ENCODE measurements at places on chromosomes 3 and 15.

- no peak overlapping the region for H3K27ac ChIP-seq
- no peaks in the 10 kb centered on the region for H3K36me3 ChIP-seq
Measured at GRCh38 chr3:5442786-5443138, 255.3 kb downstream of the EDEM1 start.

DNA sequence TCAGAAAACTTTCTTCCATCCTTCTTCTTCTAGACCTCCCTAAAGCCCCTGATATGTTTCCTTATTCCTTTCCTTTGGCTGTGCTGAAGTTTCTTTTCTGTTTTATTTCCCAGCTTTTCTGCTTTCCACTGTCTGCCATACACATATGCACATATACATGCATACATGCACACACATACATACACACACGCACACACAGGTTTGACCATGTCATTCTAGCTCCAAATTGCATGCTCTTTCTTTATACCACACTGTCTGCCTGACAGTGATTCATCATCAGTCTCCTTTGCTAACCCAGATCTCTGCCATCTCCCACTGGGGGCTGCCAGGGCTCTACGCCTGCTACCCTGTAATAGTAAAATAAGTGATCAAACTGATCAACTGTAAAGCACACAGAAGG, 181.3 kb downstream of the STAC start:
- H3K36me3 ChIP-seq, result no peaks in the 10 kb centered on the region
- H3K4me1 ChIP-seq, result no peaks in the 10 kb centered on the region
- no peaks in the 10 kb centered on the region for H3K27me3 ChIP-seq
- no peak for DNase-seq

- H3K4me1 ChIP-seq, result no peaks in the 10 kb centered on the region
- no peak overlapping the region for H3K4me3 ChIP-seq
- H3K36me3 ChIP-seq, result no peaks in the 10 kb centered on the region
- H3K27ac ChIP-seq, result no peak overlapping the region
- no peaks in the 10 kb centered on the region for H3K27me3 ChIP-seq
Measured at GRCh38 chr3:81132995-81133394, 628.5 kb downstream of the GBE1 start.

DNA sequence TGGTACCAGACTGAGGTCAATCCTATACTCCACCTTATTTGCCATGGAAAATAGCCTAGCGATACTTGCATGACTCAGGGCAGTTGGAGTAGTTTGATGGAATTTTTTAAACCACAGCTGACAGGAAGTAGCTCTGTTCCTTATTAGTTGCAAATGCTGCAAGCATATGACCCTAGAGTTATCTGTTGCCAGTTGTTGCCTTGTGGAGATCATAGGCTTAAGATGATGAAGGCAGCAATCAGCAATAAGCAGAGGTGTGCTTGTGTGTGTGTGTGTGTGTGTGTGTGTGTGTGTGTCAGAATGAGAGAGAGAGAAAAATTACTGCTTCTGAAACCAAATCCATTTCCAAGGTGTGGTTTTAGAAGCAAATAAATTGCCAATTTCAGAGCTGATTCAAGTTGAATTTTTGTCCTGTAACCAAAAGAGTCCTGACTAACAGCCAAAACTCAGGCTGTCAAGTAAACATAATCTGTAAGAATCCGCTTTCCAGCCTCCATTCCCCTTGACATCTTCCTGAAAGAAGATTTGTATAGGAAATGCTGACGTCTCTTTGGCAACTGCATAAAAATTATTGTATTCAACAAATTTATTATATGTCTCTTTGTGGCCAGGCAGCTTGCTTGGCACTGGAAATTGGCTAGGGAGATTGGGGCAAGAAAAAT, 141.2 kb downstream of the SERPINI1 start:
- H3K36me3 ChIP-seq, result no peaks in the 10 kb centered on the region
- H3K27me3 ChIP-seq, result no peaks in the 10 kb centered on the region
- H3K27ac ChIP-seq, result no peak overlapping the region
- no peak for DNase-seq
- H3K4me3 ChIP-seq, result no peak overlapping the region

Data from CD4-positive, alpha-beta memory T cell (primary cell).